NCI-H1436 (cell line): ENCODE measurements at places on chromosomes 11 and 22.

DNA sequence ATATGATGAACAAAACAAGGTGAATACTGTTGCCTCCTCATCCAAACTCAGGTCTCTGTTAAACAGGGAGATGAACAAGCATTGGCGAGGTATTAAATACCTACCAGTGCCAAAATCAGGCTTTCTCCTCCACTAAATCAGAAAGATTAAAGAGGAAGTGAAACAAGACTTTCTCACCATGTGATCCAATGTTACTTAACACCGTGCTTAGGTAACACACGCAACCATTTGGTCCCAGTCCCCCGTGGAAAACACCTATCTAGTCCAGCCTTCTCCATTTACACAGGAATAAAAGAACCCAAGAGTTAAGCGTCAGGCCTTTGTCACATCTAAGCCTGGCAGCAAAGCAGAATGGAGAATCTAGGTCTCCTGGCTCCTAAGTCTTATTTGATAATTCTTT, 34.5 kb downstream of the TENM4 start:
- no peak for DNase-seq

DNA sequence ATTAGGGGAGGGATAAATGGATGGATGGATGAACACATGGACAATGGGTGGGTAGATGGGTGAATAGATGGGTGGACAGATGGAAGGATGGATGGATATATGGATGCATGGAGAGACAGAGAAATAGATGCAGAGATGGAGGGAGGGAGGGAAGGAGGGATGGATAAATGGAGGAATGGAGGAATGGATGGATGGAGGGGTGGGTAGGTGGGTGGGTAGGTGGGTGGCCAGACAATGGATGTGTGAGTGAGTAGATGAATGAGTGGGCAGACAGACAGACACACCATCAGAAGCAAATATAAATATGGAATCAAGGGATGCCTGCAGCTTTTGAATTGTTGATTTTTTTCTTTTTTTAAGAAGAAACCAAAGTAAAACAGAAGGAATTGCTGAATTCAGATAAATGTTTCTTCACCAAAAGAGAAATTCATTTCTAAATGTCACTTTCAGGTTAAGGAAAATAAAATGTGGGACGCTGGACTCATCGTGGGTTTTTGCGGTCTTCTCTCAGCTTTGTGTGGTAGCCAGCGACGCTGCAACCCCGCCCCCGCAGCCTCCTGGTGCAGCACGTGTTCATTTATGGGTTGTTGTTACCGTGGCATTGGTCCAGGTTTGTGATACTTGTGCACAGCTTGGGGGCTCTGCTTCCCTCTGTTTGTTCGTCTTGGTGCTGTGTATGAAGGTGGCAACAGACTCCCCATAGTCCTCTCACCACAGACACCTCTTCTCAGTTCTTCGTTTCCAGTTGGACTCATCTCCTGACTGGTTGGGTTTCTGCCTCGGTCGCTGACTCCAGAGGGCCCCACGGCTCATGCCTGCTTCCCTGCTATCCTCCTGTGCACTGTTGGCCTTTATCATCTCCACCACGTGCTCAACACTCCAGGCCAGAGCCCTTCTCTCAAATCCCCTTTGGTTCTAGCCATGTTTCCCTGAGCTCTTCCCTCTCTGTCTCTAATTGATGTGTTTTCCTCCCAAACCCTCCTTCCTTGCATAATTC, 76.4 kb downstream of the CDKN1C start:
- DNase-seq, result no peak

DNA sequence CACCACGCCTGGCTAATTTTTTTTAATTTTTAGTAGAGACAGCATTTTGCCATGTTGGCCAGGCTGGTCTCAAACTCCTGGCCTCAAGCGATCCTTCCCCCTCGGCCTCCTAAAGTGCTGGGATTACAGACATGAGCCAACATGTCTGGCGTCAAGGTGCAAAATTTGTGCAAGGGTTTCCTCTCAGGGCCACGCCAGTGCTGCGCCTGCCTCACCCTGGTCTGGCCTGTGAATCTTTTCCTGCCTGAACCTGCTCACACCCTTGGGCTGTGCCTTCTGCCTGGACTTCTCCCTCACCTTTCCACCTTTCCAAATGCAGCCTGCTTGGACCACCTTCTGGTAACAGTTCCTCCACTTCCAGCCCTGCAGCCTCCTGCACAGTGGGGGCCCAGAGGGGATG, 43.4 kb downstream of the MCM5 start:
- DNase-seq, result no peak

- DNase-seq, result no peak
These were observed 104.1 kb downstream of the PKNOX2 start for GRCh38 chr11:125268611-125269010.

DNA sequence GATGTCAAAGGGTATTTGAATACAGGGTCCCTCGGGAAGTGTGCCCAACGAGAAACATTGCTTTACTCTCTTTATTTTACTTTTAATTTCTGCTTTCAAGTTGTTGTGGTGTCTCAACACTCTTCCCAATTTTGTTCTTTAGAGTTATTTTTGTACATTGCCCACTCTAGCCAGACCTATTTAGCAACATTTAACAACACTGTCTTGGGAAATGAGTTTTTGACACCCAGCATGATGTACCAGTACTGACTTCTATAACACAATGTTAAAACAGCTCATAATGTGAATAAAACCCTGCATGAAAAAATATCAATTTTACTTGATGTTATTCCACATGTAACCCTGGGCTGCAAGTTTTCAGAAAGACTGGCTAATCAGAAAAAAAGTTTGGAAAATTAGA, 350.2 kb upstream of the PITPNB start:
- DNase-seq, result no peak

DNA sequence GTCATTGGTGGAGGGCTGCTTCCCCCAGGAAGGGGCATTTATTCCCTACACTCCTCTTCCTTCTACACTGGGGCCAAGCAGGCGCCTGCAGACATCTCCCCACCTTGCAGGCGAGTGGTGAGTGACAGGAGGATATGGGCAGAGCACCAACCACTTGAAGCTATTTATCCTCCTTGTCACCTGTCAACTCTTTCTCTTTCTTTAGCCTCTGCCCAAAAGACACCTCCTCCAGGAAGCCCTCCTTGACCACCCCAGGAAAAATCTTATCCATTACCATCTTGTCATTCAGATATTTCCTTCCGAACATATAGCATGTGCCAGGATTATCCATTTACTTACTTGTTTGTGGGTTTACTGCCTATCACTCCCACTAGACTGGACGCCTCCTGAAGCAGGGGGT, 362.4 kb downstream of the MN1 start:
- DNase-seq, result no peak

DNA sequence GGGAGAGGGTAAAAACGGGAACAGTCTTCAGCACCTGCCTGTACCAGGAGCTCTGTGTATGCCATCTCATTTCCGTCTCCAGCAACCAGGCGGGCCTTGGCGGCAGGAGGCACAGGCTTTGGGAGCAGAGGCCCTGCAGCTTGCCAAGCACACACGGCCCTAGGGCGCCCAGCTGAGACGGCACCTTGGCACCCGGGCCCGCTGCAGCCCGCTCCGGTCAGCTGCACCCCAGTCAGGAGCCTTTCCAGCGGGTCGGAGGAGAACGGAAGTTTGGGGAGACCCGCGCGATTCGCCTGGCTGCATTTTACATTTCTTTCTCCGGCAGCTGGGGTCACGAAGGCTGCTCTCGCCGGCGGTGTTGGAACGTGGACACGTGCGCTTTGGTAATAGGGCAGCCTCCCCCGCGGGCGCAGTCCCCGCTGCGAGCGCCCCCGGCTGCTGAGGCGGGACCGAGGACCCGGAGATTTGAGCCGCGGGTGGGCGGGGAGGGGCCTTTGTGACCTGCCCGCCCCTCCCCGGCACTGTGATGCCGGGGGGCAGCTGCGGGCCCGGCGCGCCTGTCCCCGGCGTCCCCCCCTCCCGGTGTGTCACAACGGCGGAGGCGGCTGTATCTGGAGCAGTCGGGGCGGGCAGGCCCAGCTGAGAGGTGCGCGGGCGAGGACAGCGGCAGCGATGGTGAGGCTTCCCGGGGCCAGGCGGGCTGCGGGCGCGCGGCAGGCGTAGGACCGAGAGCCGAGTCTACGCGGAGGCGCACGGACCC, at the start of gene TUBA8:
Gene TUBA8 (plus strand): TSS at position 616 of the 760 bp plus-strand sequence. CDS start 57 bp downstream, at position 673.
- DNase-seq, result peak; percentile 9

GRCh38 chr22:48347311-48347710, 1480.4 kb downstream of the BRD1 start:
- DNase-seq, result no peak

DNA sequence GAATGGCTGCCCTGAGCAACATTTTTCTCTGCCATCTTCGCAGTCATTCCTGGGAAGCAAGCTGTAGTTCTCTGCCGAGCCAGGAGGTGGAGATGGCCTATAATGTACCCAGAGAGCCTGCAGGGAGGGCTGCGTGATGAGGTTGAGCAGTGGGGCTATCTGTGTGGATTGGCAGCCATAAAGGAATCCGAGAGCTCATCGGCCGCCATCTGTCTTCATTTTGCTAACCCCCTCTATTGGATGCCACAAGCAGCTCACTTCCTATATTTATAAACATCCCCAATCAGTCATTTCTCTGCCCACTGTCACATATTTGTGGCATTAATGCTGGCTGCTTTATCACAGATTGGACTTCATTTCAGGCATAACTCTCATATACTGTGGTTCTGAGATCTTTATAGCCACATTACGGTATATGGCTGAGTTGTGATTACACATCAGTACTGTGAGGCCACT, 209.5 kb downstream of the NTM start:
- DNase-seq, result no peak

GRCh38 chr22:29233277-29233877, 27.7 kb downstream of the EMID1 start:
- DNase-seq, result no peak

DNA sequence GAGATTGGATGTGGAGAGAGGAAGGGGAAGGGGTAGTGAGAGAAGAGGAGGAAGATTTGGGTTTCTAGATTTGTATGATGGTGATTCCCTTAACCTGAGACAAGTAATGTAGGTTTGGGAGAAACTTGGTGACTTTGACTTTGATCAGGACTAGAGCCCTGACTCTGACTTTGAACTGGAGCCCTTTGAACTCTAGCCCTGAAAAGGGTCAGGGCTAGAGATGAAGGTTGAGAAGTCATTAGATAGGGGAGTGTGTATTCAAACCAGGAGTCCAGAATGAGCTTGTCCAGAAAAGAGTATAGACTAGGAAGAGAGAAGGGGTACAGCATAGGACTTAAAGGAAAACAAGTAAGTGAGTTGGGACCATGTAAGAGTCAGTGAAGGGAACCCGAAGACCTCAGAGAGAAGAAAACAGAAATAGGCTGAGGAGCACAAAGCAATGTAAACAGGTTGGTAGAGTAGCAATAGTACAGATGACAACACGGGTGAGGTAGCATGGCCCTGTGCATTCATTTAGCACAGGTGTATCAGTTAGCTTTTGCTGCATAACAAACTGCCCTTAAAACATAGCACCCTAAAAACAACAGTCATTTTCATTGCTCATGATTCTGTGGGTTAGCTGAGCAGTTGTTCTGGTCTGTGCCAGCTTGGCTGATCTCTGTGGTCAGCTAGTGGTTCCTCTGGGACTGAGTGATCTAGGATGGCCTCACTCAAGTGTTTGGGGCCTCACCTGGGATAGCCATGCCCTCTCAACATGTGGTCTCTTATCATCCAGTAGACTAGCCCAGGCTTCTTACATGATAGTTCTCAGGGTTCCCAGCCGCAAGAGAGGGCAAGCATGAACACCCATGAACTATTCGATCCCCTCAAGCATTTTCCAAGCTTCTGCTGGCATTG, 43.1 kb downstream of the C22orf31 start:
- no peak for DNase-seq

DNA sequence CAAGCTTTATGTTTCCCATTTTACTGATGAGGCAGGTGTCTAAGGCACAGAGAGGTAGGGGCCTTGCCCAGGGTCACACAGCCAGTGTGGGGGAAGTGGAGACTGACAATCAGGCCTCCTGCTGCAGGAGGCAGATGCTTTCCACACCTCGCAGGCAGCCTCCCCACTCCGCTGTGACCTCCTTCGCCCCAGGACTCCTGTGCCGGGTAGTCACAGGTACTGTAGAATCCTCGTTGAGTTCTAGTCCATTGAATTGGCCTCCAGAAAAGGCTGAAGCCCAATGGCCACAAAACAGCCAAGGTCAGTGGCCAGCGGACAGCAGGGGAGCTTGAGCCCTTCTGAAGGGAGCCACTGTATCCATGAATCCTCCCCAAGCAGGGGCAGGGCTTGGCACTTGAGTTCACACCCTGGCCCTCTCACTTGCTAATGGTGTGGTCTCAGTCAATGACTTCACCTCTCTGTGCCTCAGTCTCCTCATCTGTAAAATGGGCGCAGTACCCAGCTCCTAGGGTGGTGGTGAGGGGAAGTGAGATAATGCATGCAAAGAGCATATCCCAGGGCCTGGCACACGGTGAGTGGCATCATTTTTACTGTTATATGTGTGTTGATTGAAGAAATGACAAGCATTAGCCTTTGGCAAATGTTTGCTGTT, 1.1 kb upstream of the FXYD2 start:
- DNase-seq, result no peak

DNA sequence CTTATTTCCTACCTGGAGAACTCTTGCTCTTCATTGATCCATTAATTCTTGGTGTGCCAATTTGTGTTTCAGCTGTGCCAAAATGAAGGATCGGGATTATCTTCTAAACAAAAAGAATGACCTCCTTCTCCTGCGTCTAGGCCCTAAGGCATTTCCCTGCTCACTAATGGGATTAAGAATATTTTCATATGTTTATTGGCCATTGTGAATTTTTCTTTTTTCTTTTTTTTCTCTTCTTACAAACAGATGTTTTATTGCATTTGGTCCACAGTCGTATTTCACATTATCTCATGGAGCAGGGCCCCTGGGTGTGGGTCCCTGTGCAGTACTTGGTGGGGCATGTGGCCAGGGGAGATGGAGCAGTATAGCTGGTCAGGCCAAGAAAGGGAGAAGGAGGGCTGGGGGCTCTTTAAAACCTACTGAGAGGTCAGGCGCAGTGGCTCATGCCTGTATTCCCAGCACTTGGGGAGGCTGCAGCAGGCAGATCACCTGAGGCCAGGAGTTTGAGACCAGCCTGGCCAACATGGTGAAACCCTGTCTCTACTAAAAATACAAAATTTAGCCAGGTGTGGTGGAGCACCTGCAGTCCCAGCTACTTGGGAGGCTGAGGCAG, 35.3 kb upstream of the HORMAD2 start:
- DNase-seq, result no peak

- DNase-seq, result no peak
These were observed 30.8 kb upstream of the SLC22A12 start for GRCh38 chr11:64560139-64560771.

GRCh38 chr22:37410174-37411055, 16.9 kb downstream of the ELFN2 start:
- no peak for DNase-seq

GRCh38 chr22:17205432-17205831, 13.8 kb downstream of the ADA2 start:
- peak; percentile 33 for DNase-seq

GRCh38 chr11:35334385-35335090, 84.8 kb downstream of the SLC1A2 start:
- DNase-seq, result no peak

- DNase-seq, result no peak
These were observed 304.2 kb downstream of the INSC start for GRCh38 chr11:15418921-15419320.
